Thoracic aorta (tissue), 2 donors: ENCODE measurements at places on chromosomes 5 and 9. TPM values are rescaled to one million over a fixed set of nuclear protein-coding genes. Genes with fewer than 3 reads are reported as not detected.

Gene CNTNAP3B
- 94.8 TPM for total RNA-seq

Gene IFNK
- not detected for total RNA-seq

Gene NEURL1B
- 17.6 TPM for total RNA-seq

GRCh38 chr9:133162861-133163503 lies 732 bp downstream of the GBGT1 start:
- DNase-seq = no peak

DNA sequence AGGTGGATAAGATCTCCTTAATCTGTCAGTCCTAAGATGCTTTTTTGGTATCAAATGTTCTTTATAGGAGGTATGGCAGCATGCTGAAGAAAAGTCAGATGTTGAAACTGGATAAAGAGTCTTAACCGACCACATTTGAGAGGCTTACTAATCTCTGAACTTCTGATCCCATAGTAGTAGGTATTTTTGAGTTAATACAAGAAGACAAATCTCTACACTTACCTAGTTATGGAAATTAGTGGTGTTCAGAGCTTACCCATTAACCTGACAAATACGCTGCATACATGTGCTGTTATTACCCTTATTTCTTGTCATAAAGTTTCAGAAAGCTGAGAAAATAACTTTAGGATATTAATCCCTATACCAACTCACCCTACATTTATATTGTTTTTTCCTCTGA lies 83.0 kb downstream of the ISL1 start:
- no peak for DNase-seq

DNA sequence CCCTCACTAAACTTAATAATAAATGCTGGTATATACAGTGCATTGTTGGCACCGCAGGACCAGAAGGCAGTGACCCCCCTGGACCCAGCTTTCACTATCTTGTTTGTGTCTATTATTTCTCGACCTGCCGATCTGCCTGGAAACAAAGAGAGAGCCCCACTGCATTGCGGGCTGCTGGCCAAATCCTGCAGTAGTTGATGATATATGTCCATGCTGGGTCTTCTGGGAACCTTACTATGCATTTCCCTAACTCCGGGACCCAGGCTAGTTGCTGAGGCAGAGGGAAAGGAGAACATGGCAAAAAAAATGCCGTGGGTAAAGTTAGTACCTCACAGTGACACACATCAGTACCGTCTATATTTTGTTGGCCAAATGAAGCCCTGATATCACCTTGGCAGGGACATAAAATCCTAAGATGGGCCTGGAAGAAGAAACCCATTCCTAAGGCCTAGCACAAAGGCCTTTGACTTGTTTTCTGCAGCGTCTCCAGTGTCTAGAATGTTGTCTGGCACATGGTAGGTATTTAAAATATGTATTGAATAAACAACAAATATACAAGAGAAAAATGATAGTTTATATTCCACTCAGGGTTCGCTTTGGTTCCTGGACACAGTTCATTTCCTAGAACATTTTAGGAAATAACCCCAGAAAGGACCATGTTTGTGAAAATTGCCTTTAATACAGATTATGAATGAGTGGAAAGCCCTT lies 46.1 kb downstream of the NMUR2 start:
- DNase-seq = no peak

DNA sequence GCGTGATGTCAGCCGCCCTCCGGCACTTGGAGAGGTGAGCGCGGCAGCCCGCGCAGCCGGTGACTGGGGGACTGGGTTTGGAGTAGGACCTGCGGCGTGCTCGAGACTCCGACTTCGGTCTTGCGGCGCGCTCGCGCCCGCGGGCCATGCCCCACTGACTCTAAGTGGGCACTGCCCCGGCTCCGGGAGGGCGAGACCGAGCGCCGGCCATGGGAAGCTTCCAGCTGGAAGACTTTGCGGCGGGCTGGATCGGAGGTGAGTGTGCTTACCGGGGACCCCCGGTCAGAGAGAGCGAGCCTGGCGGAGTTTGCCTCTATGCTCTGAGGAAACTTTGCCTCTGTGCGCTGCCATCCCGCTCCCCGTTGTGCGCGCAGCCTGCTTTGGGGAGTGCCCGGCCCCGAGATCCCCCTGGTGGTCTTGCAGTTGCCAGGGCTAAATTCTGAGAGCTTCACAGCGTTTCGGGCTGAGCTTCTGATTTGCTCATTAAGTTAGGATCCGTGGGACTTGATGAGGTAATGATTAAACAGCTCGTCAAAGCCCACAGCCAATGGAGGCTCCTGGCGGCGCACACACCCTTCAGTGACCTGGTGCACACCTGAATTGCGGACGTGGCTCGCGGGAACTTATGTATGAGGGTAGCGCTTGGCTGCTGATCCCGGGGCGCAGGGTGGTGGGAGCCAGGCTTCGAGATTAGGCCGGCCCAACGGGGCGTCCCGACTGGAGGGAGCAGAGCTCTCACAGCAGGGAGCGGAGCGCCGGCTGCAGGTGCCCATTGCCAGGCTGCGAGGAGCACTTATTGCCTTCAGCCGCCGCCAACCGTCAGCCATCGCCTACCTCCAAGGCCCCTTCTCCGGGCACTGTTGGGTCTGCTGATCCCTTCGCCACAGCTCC lies at the start of gene SLC25A48:
TSS of gene SLC25A48 (plus strand) at position 25 of the 891 bp plus-strand sequence. CDS start at position 210, 185 bp downstream.
- DNase-seq = no peak

DNA sequence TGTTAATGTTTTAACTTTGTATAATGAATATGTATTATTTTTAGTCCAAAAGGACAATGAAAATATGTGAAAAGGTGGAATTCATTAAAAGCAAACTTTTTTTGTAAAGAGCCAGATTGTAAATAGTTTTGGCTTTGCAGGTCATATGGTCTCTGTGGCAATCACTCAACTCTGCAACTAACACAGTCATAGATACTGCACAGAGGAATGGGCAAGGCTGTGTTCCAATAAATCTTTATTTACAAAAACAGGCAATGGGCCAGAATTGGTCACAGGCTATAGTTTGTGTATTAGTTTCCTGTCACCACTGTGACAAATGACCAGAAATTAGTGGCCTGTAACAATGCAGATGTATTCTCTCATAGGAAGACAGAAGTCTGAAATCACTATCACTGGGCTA lies 125.4 kb upstream of the PTCH1 start:
- no peak for DNase-seq

DNA sequence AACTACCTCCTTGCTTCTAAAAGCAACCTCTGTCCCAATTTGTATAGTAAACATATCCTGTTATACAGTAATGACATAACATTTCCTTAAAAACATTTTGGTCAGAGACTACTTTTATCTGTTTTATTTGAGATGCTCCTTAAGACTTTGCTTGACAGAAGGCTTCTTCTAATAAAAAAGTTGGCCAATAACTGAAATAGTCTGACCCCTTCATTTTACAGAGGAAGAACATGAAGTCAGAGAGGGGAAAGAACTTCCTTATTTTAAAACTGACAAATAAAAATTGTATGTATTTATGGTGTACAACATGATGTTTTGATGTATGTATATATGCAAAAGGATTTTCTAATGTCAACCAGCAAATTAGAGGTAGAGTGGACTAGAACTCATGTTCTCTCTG lies 35.8 kb upstream of the SPARC start:
- no peak for DNase-seq

DNA sequence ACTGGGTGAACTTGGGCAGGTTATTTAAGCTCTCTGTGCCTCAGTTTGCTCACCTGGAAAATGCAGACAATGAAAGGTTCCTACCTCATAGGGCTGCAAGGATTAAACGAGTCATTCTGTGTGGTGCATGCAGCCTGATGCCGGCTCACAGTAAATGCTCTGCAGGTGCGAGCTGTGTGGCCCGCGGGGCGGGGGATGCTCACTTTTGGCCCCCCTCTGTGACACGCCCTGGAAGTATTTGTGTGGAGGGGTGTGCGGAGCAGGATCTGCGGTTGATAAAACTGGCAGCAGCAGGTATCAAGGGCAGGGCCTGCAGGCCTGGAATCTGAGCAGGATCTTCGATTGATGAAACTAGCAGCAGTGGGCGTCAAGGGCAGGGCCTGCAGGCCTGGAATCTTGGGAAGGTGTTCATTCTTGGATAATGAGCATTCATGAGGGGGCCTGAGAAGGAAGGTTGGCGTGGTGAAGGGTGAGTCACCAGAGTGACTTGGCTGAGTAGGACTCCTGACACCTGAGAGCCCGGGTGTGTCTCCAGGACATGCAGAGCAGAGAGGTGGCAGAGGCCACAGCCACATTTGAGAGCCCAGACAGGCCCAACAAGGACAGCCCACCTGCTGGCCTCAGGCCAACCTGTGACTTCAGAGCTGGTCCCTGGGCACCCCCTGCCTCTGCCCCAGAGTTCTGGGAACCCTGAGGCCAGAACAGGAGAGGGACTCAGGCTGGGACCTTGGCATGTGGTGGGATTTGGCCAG lies 11.9 kb downstream of the UNC5A start:
- DNase-seq = no peak

DNA sequence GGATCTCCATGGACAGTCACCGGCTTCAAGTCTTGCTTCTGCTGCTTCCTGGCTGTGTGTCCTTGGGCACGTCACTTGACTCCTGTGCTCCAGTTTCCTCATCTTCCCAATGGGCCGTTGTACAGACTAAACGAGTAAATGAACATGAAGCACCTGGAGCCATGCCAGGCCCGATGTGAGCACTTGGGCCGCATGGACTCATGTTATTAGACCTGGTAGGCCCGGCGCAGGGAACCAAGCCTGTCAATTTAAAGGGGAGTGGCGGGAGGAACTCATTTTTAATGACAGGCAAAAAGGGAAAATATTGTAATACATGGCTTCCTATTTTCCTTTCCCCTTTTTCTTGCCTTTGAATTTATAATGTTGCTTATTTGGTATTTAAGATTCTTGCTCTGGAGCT lies 47.5 kb downstream of the TENT4A start:
- DNase-seq = no peak

DNA sequence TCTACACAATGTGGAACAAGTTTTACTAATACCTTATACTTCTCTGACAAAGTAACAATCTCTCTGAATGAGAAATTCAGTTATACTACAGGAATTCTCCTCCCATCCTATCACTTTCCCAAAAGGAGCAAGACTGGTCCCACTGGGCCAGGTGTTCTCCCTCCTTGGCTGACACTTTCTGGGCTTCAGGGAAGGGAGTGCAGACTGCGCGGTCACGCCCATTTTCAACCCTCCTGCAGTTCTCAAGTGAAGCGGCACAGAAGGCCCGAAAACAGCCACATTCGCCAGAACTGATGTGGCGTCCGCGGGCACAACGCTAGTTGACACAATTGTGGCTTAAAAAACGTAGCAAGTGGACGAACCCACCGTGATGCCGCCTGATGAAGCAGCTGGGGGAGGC lies 603 bp downstream of the SAXO1 start:
- no peak for DNase-seq

DNA sequence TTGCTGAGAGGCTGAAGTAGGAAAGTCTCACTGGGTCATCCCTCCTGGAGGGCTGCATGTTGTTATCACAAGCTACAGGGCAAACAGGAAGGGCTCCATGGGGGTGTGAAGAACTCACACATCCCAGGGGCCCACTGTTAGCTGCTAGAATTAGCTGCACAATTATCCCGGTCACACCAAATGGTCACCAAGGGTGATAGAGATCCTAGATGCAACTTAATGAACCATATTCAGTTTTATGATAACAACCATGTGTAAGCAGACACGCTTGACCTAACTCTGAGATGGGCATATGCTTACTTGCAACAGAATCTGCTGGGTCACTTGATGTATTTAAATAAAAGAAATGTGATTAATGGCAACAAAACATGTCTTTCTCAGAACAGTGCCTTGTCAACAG lies 143.5 kb upstream of the C6 start:
- no peak for DNase-seq

GRCh38 chr5:177232761-177233160 lies 70.8 kb downstream of the RAB24 start:
- DNase-seq = no peak

DNA sequence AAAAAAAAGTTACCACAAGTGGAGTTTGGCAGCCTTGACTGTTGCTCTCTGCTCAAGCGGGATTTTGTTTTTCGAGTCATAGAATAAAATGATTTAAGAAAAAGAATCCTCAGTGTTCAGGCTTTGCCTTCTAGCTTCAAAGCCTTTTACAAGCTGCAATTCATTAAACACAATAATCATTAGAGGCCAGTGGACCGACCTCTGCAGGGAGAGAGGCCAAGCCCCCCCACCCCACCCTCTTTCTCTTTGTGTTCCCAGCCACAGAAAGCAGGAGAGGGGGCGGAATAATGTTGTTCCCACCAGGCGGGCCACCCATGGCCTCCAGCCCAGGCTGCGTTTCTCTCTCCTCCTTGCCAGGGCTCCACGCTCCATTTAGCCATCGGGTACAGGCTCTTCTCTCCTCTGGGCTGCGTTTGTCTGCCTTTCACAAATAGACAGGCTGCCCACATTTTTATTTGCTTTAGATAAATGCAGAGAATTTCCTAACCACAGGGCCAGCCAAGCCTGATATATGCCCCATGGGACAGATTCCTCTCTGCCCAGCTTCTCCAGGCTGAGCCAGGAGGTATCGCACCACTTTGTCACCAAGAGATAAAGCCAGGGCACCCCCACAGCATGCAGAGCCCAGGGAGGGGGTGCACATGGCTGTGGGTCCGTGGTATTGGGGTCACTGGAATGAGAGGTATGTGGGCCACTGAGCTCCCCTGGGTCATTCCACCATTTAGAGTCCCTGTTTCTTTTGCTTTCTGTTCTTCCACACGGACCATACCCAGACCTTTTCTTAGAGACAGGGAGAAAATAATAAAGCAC lies 318.8 kb downstream of the PIK3R1 start:
- DNase-seq = no peak

GRCh38 chr5:54301220-54301619 lies 9.2 kb downstream of the ARL15 start:
- DNase-seq = no peak

DNA sequence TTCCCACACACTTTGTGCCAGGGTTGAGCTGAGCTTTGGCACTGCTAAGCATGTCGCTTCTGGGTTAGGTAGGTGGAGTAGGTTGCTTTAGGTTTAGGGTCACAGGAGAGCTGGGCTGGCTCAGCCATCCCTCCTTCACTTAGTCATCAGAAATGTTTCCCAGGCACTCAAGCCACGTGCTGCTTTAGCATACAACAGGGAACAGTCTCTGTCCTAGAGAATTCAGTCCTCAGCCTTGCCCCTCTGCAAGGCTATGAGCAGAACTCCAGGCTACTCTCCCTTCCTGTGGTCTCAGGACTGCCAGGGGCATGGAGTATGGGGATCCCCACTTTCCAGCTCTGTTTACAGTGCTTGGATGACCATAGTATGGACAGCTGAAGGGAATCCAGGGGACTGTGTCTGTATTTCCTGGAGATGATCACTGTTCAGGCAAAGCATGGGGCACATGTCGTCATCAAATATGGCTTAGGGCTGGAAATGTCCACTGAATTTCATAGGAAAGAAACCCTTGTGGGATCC lies 7.5 kb upstream of the ANKRD33B start:
- DNase-seq = no peak

- DNase-seq = no peak
Observed at GRCh38 chr9:93898502-93899426, 56.4 kb downstream of the BARX1 start.
